ENCODE measurements at places on chromosomes 16 and 17.

DNA sequence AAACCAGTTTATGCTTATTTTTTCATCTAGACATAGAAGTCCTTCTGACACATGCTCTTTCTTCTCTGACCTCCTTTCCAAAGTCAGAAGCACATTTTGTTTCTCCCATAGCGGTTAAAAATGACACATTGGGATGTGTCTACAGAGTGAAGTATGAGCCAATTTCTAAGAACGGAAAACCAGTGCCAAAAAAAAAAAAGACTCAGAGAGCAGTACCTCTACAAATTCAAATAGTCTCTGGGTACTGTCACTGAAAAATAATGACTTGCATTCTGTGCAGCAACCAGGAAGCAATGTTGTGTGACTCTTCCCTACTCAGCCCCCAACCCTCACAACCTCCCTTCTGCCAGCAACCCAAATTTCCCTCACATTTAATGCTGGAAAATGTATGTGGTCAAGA, 145.5 kb upstream of the PMFBP1 start:
- DNase-seq, result no peak

DNA sequence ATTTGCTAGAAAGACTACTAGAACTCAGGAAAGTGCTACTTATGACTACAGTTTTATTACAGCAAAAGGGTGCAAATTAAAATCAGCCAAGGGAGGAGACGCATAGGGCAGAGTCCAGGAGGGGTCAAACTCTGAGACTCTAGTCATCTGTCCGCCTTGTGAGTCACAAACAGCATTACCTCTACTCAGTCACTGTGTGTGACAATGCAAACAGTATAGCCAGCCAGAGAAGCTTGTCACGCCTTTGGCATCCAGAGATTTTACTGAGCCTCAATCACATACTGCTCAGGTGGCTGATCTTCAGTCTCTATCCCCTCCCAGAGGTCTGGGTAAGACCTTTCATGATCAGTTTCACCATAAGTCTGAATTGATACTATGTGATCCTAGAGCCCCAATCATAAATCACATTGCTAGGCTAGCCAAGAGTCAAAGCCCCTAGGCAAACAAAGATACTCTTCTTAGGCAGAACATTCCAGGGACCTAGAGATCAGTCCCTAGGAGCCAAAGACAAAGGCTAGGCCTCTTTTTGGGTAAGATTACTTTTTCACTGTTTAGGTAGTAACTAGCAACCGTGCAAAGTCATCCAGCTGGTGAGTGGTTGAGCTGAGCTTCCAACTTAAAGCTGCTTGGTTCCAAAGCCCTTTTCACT, 48.8 kb upstream of the CLEC19A start:
- DNase-seq, result no peak

DNA sequence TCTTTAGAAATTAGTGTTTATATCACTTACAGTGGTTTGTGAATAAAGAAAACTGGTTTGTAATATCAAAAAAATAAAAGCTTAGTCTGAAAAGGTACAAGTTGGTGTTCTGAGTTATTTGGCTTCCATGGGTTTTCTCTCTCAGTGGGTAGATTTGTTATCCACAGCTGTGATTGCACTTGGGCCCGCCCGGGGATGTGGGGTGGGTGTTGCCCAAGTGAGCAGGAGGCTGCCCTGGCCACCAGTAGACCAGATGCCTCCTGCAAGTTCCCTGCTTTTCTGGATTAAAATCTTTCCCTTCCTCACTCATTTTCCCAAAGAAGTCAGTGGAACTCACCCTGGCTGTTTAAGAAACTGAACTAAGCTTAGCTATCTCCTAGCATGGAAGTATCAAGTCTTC, 380.6 kb downstream of the RBFOX1 start:
- no peak for DNase-seq

GRCh38 chr16:49839017-49839825, 16.7 kb downstream of the ZNF423 start:
- DNase-seq, result no peak

- no peak for DNase-seq
Measured at GRCh38 chr17:77498791-77499698, 358.3 kb downstream of the SEC14L1 start.

GRCh38 chr17:65041518-65041917, 15.0 kb downstream of the GNA13 start:
- DNase-seq, result no peak

GRCh38 chr17:9121186-9121820, 100.0 kb downstream of the NTN1 start:
- no peak for DNase-seq

DNA sequence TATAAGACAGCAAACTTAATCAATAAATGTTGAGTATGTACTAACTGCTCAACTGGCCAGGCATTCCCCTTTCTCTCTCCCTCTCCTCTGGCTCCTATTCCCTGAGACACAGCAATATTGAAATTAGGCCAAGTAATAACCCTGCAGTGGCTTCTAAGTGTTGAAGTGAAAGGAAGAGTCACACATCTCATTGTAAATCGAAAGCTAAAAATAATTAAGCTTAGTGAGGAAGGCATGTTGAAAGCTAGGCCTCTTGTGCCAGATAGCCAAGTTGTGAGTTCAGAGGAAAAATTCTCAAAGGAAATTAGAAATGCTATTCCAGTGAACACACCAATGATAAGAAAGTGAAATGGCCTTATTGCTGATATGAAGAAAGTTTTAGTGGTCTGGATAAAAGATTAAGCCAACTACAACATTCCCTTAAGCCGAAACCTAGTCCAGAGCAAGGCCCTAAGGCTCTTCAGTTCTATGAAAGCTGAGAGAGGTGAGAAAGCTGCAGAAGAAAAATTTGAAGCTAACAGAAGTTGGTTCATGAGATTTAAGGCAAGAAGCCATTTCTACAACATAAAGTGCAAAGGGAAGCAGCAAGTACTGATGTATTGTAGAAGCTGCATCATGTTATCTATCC, 35.4 kb upstream of the ABCC11 start:
- no peak for DNase-seq

GRCh38 chr16:60748366-60748765, 1287.9 kb downstream of the CDH8 start:
- DNase-seq, result no peak

All from anterior cingulate cortex (tissue), 58 donors.